NCI-H1417 treated with DMSO at 0.1 percent for 48 hours (cell line): ENCODE measurements at places on chromosomes 12 and 14.

- DNase-seq, result no peak
Measured at GRCh38 chr12:119302451-119303080, 32.0 kb upstream of the CCDC60 start.

DNA sequence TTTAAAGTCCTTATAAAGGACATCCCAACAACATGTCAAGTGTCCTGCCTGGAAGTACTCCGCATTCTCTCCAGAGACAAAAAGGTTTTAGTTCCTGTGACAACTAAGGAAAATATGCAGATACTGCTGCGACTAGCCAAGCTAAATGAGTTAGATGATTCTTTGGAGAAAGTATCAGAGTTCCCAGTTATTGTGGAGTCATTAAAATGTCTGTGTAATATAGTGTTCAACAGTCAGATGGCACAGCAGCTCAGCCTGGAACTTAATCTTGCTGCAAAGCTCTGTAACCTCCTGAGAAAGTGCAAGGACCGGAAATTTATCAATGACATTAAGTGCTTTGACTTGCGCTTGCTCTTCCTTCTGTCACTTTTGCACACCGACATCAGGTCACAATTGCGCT is 40.2 kb downstream of the RIC8B start:
- no peak for DNase-seq

DNA sequence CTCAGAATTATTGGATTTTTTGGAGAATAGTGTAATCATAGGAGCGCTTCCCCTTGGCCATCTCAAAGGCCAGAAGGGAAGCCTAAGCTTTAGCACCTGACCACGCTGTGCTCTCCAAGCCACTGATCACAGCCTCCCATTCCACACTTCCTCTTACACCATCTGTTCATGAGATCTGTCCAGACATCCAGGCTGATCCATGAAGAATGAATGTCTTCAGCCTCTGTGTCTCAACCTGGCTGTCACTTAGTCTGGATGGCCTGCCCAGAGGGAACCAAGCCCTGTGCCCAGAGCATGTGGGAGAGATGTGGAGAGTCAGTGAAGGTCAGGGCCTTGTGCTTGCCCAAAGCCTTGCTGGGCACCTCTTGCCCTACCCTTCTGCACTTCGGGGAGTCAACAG is 40.5 kb downstream of the TSPAN11 start:
- no peak for DNase-seq

DNA sequence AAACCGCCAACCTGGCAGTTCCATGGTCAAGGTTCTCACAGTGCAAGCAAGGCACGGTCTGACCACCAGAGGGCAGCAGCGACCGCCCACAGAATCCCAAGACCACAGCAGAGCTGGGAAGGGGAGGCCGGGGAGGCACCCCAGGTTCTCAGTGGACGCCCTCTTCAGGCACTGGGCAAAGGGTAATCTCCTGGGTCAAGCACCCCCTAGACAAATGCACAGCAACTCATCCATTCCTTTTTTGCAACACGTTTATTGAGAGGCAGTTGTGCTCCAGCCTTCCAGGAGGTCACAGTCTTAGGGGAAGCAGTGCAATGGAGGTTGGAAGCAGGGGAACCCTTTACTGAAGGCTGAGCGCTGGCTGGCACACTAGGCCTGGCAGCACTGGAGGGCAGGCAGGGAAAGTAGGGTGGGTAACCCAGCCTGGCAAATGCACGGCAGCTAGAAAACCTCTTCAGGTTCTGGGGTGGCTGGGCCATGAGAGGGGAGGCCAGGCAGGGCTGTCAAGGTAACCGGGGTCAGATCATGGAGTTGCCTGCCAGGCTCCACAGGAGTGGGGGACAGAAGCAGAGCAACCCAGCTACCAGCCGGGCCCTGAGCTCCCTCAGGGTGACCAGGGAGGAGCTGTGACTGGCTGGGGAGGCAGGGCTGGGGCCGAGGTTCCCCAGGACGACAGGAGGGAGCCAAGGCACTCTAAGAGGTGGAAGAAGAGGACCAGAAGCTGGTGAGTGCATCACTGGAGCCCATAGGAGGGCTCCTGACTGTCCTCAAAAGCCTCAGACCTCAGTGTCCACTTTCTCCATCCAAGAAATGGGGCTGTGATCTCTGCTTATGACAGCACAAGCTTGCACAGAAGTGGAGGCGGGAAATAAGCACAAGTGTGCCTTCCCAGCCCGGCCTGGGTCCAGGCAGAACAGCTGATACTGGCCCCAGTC is 1.8 kb upstream of the RHOF start:
- no peak for DNase-seq

GRCh38 chr12:75815756-75816155 is 215.8 kb downstream of the PHLDA1 start:
- DNase-seq, result no peak

DNA sequence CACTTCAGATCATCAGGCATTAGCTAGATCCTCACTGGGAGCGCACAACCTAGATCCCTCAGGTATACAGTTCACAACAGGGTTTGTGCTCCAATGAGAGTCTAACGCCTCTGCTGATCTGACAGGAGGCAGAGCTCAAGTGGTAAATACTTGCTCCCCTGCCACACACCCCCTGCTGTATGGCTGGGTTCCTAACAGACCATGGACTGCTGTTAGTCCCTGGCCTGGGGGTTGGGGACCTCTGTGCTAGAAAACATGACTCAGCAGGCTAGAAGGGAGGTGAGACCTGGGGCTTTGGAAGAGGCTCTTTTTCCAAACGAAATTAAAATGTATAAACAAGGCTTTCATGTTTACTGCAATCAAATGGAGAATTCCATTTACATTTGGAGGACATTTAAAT is 691.1 kb downstream of the FLRT2 start:
- DNase-seq, result no peak

DNA sequence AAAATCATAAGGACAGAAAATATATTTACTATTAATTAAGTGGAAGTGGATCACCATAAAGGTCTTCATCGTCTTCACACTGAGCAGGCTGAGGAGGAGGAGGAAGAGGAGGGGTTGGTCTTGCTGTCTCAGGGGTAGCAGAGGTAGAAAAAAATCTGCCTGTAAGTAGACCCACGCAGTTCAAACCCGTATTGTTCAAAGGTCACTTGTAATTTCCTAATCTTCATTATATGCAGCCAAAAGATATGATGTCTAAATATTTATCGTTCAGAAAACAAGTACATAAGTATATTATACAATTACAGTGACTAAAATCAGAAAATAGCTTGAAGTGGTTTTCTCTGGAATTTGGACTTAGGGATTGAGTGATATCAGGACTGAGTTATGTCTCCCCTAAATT is 72.1 kb downstream of the GTF2A1 start:
- DNase-seq, result no peak
